ENCODE measurements at places on chromosomes 5 and 9.

GRCh38 chr5:108111736-108112135 is 270.2 kb downstream of the FBXL17 start:
- no peak for DNase-seq

DNA sequence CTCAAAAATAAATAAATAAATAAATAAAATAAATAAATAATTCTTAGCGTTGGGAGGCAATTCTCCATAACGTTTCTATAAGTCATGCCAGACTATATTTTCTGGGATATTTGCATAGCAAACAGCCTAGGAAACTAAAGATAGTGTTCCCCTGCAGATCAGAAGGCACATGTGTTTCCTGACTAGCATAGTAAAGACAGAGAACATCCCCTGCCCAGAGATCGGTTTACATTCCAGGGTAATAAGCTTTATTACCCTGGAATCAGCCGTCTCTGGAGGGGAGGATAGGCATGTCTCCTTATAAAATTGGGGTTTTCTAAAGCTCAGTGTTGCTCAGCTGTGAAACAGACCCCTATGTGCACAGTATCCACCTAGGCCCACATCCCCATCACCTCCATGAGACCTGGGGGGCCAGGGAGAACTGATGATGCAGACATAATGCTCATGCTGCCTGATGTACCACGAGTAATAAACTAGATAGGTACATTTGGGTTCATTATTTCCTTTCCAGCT is 36.9 kb upstream of the IFNK start:
- DNase-seq, result no peak

GRCh38 chr9:108972626-108973209 is 38.5 kb downstream of the ABITRAM start:
- DNase-seq, result no peak

DNA sequence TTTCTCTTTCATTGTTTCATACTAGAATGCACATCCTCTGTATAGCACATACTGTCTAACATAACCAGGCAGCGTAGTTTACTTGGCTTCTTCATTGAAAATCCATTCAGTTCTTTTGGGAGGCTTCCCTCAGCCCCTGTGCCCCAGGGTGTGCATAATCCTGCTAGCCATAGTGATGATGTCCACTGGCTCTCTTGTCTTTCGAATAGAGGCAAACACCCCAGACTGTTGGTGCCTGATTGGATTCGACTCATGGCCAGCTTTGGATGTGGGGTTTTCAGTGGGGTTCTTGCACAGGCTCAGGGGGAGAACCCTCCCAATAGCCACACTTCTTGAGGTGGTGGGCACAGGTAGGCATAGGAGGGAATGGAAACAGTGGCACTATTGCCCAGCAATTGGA is 53.6 kb downstream of the ZSWIM6 start:
- no peak for DNase-seq

DNA sequence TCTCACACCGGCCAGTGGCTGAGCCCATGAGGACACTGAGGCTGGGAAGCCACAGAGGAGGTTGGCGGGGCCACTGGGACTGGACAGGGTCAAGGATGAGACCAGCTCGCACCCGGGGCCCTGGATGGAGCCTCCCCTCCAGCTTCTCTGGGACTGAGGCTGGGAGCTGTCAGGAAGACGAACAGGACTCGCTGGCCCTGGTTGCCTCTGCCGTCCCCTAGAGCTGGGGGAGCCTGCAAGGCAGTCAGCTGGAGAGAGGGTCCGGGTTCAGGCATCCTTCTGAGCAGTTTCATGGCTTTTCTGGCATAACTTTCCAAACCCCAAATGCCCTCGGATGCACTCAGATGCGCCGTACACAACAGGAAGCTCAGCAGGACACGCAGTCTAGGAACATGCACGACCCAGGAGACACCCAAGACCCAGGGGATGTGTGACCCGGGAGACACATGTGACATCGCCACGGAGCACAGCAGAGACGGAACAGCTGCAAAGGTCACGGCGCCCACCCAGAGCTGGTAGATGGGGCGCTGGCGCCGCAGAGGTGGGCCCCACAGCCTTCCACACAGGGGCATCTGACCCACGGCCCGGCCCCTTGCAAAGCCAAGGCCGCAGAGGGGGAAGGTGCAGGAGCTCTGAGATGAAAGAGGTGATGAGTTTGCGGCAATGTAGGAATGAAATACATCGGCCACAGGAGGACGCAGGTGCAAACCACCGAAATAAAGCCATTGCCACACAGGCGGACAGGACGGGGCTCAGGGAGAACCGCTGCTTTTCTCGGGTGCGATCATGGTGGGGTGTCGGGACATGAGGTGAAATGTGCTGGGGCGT is 17.1 kb downstream of the TPPP start:
- no peak for DNase-seq

GRCh38 chr9:117278471-117279035 is 136.3 kb downstream of the ASTN2 start:
- DNase-seq, result no peak

GRCh38 chr9:13587571-13587970 is 308.1 kb upstream of the MPDZ start:
- no peak for DNase-seq

- DNase-seq, result no peak
These were observed 35.7 kb downstream of the PCDHAC2 start for GRCh38 chr5:141001844-141002604.

- no peak for DNase-seq
These were observed 66.1 kb downstream of the OSMR start for GRCh38 chr5:38911933-38912332.

DNA sequence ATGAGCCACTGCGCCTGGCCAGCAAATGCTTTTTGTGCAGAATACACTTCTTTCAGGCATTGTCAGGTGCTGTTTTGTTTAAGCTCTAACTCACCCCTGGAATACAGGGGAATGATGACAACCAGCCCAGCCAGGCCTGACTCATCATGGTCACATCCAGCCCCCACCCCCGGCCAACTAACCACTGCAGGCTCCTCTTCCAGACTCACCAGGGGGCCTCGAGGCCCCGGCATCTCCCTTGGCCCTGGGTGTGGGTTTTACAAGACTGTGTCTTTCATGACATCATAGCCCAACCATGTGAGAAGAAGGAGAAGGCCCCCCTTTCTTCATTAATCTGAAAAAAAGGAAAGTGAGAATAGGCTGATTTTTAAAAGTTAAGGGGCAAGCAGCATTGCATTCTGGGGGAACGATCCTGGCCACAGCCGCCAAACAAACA is 35.5 kb downstream of the OLFML2A start:
- no peak for DNase-seq

- DNase-seq, result no peak
These were observed 31.5 kb downstream of the TMEM245 start for GRCh38 chr9:109088221-109088620.

GRCh38 chr5:160369990-160370712 is at the start of gene C1QTNF2:
Gene C1QTNF2 (minus strand): TSS chr5:160370626. CDS start chr5:160355011, 15,615 bp downstream.
- no peak for DNase-seq

DNA sequence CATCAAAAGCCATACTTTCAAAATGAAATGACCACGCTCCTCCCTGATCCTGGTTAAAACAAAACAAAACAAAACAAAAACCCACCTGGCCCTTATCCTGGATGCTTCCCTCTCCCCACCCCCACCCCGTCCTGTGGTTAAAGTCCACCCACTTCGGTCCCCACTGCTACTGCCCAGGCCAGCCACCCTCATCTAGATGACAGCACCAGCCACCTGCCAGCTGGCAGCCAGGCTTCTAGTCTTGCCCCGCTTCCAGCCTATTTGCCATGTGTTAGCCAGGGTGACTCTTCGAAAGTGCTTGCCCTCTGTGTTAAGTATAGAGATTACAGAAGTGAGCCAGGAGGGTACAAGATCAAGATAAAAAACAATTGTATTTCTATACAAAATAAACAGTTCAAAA is 27.5 kb upstream of the NCS1 start:
- DNase-seq, result no peak

GRCh38 chr9:103427696-103428095 is 432.6 kb downstream of the CYLC2 start:
- no peak for DNase-seq

GRCh38 chr5:129177451-129177850 is 82.9 kb downstream of the ISOC1 start:
- DNase-seq, result no peak

DNA sequence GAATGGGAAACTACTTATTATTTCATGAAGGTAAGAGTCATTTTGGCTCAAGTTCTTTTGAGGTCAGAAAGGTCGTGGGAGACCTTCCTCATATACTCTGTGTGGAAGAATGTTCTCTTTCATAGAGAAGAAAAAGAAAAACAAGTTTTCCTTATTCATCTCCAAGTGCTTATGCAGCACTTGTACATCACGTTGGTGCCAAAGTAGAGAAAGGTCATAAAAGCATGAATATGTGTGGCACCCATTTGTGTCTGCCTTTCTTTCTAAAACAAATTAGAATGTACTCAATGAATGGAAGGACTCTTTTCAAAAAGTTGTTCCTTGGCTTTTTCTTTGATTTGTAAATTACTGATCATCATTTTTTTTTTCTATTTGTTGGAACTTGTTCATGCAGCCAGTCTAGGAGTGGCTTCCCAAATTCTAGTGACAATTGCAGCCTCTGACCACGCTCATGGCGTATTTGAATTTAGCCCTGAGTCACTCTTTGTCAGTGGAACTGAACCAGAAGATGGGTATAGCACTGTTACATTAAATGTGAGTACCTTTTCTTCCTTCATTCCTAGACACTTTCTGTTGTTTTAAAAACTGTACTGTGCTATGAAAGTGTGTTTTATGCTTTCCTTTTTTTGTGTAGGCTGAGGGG is 122.4 kb downstream of the ADGRV1 start:
- DNase-seq, result no peak

- no peak for DNase-seq
These were observed 368.1 kb upstream of the EDIL3 start for GRCh38 chr5:84752780-84753179.

- peak; percentile 40 for DNase-seq
These were observed 51.4 kb upstream of the CHSY3 start for GRCh38 chr5:129852747-129853352.

GRCh38 chr5:140298183-140298601 is 4.7 kb downstream of the PFDN1 start:
- no peak for DNase-seq

GRCh38 chr9:131693651-131694597 is 46.0 kb downstream of the RAPGEF1 start:
- DNase-seq, result no peak

DNA sequence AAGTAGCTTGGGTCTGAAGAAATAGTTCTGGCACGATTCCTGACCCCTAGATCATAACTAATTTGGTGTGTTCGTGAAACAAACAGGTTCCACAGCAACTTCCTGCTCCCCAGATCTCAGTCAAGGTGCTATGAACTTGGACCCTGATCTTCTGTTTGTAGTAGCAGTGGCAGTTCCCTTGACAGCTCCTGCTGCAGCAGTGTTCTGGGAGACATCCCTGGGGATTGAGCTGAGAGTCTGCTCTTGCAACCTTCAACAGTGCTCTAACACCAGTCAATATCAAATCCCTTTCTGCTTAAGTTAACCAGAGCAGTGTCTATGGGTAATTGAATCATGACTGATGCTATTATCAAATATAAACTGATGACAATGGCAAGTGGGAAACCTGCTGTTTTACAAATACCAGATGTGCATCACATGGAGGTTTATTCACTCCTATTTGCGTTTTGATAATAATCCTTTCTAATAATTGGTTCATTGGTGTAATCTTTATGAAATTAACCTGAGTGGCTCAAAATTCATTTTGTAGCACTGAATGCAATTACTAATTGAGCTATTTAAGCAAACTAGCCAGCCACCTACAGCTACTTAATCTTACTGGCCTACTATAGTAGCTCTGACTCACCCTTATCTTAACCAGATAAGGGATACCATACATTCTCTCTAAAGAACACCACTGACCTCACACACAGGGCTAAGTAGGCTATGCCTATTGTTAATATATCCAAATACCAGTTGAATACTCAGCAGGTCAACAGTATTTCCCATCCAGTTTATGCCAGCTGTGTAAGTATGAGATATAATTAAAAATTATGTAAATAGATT is 21.9 kb downstream of the KDM4C start:
- no peak for DNase-seq

- DNase-seq, result no peak
These were observed 50.0 kb downstream of the CRB2 start for GRCh38 chr9:123406016-123406415.

GRCh38 chr5:58138791-58139190 is 321.1 kb downstream of the PLK2 start:
- no peak for DNase-seq
